Activated effector memory CD4-positive, alpha-beta T cell treated with Interleukin-2 at 50 U/mL for 16 hours (primary cell): ENCODE measurements at places on chromosomes 5 and 9.

DNA sequence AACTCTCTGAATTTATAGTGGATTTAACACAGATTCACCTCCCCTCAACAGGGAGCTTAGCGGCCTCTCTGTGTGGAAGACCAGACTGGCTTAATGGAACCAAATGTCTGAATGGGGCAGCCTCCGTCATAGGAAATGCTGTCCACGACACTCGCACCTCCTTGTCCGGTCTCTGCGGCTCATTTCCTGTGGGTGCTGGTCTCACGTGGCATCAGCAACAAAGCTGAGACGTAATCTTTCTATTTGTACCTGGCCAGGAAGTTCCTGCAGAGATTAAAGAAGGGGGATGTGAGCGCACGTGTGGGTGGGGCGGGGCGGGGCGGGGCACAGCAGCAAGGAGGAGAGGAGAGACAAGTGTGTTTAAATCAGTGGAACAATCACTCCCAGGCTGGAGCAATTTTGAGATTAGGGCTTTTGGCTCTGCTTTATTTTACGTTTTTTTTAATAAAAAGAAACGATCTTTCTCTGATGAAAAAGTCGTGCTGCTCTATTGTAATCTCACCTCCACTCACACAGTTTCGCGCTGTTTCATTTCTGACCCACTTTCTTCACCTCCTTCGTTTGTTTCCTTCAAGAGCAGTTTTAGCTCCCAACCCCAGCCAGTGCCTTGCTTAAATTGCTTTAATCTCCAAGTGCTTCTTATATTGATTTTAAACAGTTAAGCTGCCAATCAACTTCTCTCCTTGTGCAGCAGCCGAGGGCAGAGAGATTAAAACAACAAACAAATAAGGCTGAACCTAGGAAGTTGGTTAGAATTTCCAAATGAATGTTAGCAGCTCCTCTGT, 132.2 kb upstream of the ASTN2 start:
- DNase-seq = no peak

DNA sequence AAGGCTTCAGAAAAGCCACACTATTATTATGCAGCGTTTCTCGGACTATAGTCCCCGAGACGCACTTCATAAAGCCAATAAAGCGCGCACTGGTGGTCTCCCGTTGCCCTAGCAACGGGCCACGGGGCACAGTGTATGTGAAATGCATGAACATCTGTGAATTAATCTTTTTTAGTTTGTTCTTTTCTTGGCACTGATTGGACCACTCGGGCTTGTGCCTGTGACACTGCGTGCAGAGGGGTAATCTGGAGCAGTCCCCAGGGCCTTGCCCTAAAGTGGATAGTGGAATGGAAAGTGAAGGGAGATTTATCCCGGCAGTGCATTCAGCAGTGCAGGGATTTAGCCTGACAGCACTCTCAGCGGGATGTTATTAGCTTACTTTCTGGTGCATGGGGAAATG, 92.1 kb downstream of the TLE4 start:
- no peak for DNase-seq

DNA sequence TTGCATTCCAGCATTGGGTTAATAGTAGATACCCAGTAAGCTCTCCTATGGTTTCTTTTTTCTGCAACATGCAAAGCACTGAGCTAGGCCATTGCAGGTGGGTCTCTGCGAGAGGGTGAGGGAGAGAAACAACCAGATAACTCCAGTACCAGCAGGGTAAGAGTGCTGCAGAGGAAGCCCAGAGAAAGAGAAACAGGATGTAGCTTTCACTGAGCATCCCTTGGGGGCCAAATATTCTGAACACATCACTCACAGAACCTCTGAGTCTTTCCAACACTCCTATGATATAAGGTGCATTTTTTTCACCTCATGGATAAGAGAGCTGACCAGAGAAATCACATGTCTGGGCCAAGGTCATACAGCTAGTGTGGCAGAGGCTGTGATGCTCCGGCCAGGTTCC, 76.7 kb downstream of the TRIM32 start:
- DNase-seq = no peak

DNA sequence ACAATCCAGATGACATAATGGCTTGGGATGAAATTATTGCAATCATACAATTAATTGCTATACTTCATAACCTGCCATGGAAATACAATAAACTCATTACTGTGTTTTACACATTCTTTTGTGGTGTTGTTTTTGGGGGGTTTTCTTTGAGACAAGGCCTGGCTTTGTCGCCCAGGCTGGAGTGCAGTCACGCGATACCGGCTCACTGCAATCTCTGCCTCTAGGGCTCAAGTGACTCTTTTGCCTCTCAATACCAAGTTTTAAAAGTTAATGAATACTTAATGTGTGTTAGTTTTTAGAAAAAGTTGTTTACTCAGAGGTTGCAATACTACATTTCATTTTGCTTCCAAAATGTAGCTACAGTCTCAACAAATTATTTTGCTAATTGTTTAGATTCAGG, 598.4 kb downstream of the CHSY3 start:
- DNase-seq = no peak

- DNase-seq = peak; percentile 49
These were observed 32.1 kb downstream of the TRMO start for GRCh38 chr9:97889941-97890887.

- DNase-seq = no peak
These were observed 190.0 kb downstream of the OLFM1 start for GRCh38 chr9:135277219-135278201.

DNA sequence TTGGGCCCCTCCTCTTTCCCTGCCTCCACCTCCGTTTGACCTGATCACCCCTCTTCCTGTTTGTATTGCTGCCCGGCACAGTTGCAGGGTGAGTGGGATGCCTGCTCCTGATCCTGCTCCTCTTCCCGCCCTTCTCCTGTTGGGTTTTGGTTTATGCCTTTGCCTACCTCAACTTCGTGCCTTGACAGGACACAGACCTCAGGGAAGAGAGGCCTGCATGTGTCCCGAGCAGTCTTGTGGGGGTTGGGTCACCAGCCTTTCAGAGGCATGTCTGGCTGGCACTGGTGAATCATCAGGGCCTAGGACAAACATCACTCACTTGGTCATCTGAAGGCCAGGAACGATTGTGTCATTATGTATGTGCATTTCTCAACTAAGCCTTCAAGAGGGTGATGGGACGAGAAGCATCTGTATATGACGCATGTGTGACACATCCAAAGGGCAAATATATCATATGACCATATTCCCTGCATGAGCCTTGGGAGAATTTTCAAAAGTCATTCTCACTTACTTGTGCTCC, 56.9 kb downstream of the NPR3 start:
- no peak for DNase-seq

GRCh38 chr9:137515338-137515724, 34.9 kb downstream of the PNPLA7 start:
- DNase-seq = no peak
